Airway epithelial cell (primary cell): ENCODE measurements at places on chromosomes 2 and 18. TPM values are rescaled to one million over a fixed set of nuclear protein-coding genes. Genes with fewer than 3 reads are reported as not detected.

Gene SNORC
- 0.88 and 1.4 TPM in 2 replicates for total RNA-seq

Gene CCBE1
- 0.85 and 3.0 TPM in 2 replicates for total RNA-seq

Gene COLEC11
- total RNA-seq, result not detected in 2 replicates

Gene HSBP1L1
- 30.8 and 56.3 TPM in 2 replicates for total RNA-seq

Gene SKOR2
- total RNA-seq, result not detected in 2 replicates

Gene KCNJ3
- total RNA-seq, result not detected in 2 replicates

Gene CCL20
- 14.9 and 17.5 TPM in 2 replicates for total RNA-seq

Gene PROM2
- 36.2 and 53.7 TPM in 2 replicates for total RNA-seq

Gene SLC40A1
- 0.79 and 0.99 TPM in 2 replicates for total RNA-seq

Gene RFTN2
- total RNA-seq, result not detected in 2 replicates

Gene GPR45
- not detected in 2 replicates for total RNA-seq

Gene MTERF4
- total RNA-seq, result 14.0 and 20.3 TPM in 2 replicates

Gene GULP1
- 3.0 and 5.4 TPM in 2 replicates for total RNA-seq

Gene CCDC148
- 0.09 and 0.14 TPM in 2 replicates for total RNA-seq

Gene IHH
- total RNA-seq, result not detected in 2 replicates

Gene ANKRD62
- total RNA-seq, result not detected in 2 replicates

Gene IL36RN
- 9.6 and 11.6 TPM in 2 replicates for total RNA-seq

Gene SLC23A3
- 0.21 and 0.28 TPM in 2 replicates for total RNA-seq

Gene PLCL1
- not detected in 2 replicates for total RNA-seq

Gene FOXI3
- not detected in 2 replicates for total RNA-seq

Gene ARHGAP15
- not detected in 2 replicates for total RNA-seq

Gene MLPH
- 3.8 and 7.8 TPM in 2 replicates for total RNA-seq

Gene ELOA2
- not detected in 2 replicates for total RNA-seq

Gene COL6A3
- total RNA-seq, result 39.3 and 55.6 TPM in 2 replicates
